ENCODE measurements at places on chromosomes 2 and 18.

- no peak for DNase-seq
These were observed 220.4 kb downstream of the VAPA start for GRCh38 chr18:10134204-10134603.

GRCh38 chr2:68031542-68032160 is 31.2 kb downstream of the C1D start:
- DNase-seq: peak; percentile 57

DNA sequence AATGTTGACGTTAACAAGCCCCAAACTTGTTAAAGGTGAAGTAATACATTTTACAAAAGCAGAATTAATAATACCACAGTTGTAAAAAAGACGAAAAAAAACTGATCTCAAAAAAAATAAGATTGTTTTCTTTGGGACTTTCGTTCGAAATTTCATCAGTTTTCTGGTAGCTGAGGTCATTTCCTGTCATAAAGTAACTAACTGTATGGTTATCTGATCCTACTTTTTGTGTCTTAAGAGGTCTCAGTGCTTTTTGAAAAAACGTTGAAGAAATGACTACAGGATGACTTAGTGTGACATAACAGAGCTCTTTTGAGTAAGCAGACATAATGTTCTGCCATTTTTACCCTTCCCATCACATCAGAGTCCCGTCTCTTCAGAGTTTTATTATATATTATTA is 79.3 kb downstream of the BIRC6 start:
- DNase-seq: no peak

DNA sequence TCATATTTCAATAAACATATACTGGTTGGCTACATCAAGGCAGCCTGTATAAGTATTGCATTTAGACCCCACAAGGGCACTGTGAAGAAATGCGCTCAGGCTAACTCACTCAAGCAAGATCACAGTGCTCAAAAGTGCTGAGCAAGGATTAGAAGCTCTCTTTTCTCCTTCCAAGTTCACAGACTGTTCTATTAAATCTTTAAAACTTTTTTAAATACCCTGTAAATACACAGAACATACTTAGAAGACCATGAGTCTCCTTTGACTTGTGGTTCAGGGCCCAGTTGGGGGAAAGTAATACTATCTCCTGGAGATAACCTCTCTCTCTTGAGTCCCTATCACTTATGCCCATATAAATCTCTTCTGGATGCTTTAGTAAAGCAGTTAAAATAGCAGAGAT is 152.9 kb downstream of the SP3 start:
- no peak for DNase-seq

GRCh38 chr2:116988303-116988702 is 826.2 kb upstream of the DDX18 start:
- DNase-seq: no peak

- DNase-seq: peak; percentile 48
These were observed 45.2 kb upstream of the NFU1 start for GRCh38 chr2:69482471-69482870.

DNA sequence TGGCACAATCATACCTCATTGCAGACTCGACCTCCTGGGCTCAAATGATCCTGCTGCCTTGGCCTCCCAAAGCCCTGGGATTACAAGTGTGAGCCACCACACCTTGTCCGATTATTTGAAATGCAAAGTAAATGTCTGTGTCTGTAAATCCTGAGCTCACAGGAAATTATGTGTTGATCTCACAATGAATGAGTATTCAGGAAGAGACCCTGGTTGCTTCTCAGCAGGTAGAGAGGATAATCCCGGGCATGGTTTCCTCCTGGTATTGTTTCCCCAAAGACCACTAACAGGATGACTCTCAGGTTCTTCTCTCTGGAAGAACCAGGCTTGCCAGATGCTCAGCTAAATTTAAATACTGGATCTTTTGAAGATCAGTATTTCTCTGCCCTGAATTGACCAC is 147.6 kb downstream of the LDLRAD4 start:
- DNase-seq: no peak

- DNase-seq: peak; percentile 50
These were observed 101.4 kb upstream of the RAB6C start for GRCh38 chr2:129877795-129878775.

- peak; percentile 45 for DNase-seq
These were observed 15.9 kb upstream of the TMEM214 start for GRCh38 chr2:27016801-27017325.

DNA sequence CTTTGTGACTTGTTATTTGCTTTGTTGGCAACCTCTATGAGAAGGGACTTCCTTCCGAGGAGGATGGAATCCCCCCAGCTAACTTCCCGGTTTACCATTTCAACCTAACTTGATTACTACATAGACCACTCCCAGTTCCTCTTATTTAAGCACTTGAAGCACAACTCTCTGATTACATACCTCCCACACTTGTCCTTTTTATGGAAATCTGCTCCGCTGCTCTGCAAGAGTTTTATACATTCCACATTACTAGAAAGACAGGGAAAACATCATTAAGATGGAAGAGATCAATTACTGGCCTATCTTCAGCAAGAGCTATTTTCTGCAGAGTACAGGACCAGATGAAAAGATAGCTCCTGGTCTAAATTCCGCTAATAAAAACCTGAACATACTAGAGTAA is 160.0 kb upstream of the PGAP1 start:
- DNase-seq: no peak

- no peak for DNase-seq
These were observed 14.4 kb upstream of the SLC4A5 start for GRCh38 chr2:74357627-74358026.

DNA sequence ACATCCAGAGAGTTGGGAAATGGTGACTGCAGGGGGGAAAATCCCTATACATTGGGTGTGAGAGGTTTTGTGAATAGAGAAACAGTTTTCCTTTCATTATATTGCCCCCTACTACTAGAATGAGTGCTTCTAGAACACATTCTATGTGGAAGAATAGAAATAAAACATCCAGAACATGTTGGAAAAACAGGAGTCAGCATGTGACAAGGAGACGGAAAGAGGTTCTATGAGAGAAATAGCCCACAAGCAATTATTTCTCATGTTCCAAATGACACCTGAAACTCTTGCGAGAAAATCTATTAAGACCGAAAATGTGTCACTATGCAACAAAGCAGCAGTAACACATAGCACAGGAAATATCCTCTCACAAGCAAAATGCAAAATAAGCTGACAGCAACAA is 202.7 kb upstream of the SPOPL start:
- no peak for DNase-seq

GRCh38 chr18:63131959-63132818 is 187.4 kb downstream of the BCL2 start:
- DNase-seq: no peak

DNA sequence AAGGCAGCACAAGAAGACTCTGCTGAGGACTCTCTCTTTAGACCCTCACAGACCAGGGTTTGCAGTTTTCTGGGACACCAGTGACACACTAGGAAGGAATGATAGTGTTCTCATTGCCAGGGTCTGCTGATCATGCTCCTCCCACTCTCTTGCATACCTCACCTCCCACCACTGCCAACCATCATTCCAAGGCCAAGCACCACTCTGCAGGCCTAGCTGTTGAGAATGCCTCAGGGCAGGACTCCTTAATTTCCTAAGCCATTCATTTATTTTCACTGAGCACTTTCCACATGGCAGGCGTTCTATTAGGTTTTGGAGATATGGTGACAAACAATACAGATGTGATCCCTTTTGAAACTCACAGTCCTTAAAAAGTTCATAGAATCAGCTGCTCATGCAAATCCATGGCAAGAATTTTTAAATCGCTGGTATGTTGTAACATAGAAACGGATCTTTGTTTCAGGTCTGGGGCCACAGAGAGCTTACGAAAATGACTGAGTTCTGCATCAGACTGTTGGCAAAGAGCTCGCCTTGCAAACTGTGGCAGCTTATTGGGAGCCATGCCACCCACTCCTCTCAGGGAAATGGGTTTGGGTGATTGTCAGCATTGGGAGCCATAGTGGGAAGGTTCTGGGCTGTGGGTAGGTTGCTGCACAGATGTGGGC is 78.5 kb downstream of the XDH start:
- no peak for DNase-seq

DNA sequence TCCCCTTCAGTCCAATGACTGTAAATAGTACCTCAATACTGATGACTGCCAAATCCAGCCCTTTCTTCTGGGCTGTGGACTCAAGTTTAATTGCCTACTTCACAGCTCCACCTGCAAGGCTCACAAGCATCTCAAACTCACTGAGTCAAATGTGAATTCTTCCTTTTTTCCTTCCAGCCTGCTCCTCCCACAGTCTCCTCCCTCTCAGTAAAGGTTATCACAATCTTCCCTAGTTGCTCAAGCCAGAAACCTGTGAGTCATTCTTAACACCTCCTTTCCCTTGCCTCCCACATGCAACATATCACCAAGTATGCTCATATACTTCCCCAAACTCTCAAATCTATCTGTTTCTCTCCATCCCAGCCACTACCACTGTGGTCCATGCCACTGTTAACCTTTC is 3.7 kb upstream of the MFSD6 start:
- DNase-seq: peak; percentile 26

- no peak for DNase-seq
These were observed 175.7 kb upstream of the HAAO start for GRCh38 chr2:42967959-42968674.

DNA sequence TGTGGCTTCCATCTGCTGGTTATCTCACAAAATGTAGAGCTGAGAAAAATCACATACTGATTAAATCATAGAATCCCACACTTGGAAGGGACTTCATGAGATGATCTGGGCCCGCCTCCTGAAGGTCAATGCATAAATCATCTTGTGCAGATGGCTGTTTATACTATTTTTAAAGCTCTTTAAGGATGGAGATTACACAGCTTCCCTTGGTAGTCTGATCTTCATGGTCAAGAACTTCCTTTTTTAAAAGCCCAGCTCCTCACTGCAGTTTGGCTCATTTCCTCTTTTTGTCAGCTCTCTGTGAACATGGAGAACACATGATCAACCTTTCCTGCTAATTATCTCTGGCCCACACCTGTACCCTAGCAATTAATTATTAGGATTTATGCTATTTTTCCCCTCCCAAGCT is 25.9 kb downstream of the GCG start:
- DNase-seq: no peak

- no peak for DNase-seq
These were observed 186.1 kb downstream of the SEPTIN10 start for GRCh38 chr2:109427661-109428091.

GRCh38 chr18:8020132-8020846 is 453.2 kb downstream of the PTPRM start:
- DNase-seq: no peak

- no peak for DNase-seq
These were observed 10.6 kb downstream of the ZFP36L2 start for GRCh38 chr2:43215673-43216255.
